Activated CD8-positive, alpha-beta T cell treated with anti-CD3 and anti-CD28 coated beads, Interleukin-2, amount 10 ng/mL, durations not matched to agents 7 days and 5 days (primary cell): ENCODE measurements at places on chromosomes 13 and 19. TPM values are rescaled to one million over a fixed set of nuclear protein-coding genes. Genes with fewer than 3 reads are reported as not detected.

The HOMER3 gene
- total RNA-seq = not detected

The ANGPTL4 gene
- total RNA-seq = not detected

The COX7A1 gene
- not detected for total RNA-seq

The CLEC11A gene
- 1.4 TPM for total RNA-seq

The ERICH6B gene
- not detected for total RNA-seq

The GAPDHS gene
- total RNA-seq = not detected

The S1PR4 gene
- 140 TPM for total RNA-seq

The ATP4A gene
- not detected for total RNA-seq

The PLK5 gene
- not detected for total RNA-seq

The KIR2DL1 gene
- total RNA-seq = not detected

The CABP5 gene
- not detected for total RNA-seq
